ENCODE measurements at places on chromosomes 1 and 21. TPM values are rescaled to one million over a fixed set of nuclear protein-coding genes. Genes with fewer than 3 reads are reported as not detected.
A peak's percentile ranks its signal among the peaks of the same experiment; 100 is the strongest.

The RHEX gene
- not detected for total RNA-seq

GRCh38 chr1:73401666-73402065, 796.3 kb downstream of the LRRIQ3 start:
- DNase-seq: no peak

The PTGS2 gene
- total RNA-seq: not detected

DNA sequence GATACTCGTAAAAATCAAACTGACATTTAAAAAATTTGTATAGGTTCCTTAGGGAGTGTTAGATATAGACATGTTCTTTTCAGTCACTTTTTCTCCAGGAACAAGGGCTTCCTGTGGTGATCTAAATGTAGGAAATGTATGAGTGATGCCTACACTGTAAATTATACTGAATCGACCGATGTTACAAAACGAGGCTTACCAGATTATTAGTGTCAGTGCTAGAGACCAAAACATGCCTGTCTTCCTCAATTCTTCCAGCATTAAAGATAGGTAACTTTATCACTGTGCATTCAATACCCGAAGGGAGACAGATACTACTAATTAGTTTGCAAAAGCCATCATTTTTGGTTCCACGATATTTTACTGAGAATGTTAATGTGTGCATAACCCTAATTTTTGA, 86.1 kb downstream of the BRINP3 start:
- no peak for DNase-seq

The SHISAL2A gene
- 83.4 TPM for total RNA-seq

DNA sequence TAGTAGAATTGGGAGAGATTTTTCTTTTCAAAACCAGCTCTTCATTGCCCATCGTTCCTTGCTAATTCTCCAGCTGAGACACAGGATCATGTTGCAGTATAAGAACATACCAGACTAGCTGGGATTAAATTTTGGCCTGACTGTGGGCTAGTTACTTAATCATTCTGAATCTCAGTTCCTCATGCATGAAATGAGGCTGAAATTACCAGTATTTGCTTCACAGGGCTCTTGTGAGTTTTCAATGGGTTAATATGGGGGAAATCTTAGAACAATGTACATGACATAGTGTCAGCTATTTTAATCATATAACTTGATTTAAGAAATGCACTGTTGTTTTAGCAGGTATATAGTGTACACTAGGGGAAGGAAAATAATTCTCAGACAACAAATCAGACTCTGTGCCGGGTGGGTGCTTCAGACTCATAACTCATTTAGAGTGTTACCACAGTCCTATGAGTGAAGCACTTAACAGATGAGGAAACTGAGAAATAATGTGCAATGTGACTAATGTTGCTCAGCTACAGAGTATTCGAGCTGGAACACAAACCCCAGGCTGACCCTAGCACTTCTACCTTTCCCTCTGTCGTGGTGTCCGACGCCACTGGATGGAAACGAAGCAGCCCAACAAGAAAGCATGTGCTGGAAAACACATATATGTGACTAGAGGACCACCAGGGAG, 137.6 kb upstream of the SGIP1 start:
- DNase-seq: no peak

DNA sequence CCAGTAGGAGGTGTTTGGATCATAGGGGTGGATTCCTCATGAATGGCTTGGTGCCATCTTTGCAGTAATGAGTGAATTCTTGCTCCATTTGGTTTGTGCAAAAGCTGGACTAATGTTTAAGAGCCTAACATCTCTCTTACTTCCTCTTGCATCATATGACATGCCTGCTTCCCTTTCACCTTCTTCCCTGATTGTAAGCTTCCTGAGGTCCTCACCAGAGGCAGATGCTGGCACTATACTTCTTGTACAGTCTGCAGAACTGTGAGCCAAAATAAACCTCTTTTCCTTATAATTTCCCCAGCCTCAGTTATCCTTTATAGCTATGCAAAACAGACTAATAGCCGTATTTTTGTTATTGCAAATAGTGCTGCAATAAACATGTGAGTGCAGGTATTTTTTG, 8.1 kb downstream of the PRSS38 start:
- DNase-seq: no peak

The TMEM240 gene
- 3.4 TPM for total RNA-seq

- DNase-seq: no peak
Measured at GRCh38 chr1:236181059-236181458, 38.7 kb downstream of the GPR137B start.

The PLA2G2D gene
- not detected for total RNA-seq

DNA sequence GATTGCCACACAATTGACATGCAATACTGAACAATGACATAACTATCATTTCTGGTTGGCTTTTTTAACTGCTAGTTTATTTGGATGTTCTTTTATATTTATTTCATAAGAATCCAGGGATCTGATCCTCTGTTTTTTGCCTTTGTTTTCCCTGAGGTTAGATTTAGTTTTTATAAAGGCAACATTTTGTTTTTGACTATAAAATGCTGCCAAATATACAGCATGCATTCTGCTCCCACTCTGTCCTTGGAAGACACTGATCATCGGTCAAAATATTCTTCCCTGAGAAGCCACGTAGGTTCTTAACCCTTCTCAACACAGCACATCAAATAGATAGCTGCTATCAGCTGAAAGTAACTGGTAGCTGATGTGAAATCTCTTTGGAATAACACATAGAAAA, 52.5 kb downstream of the LYPLAL1 start:
- no peak for DNase-seq

The ALPL gene
- total RNA-seq: not detected

The HPCAL4 gene
- 31.9 TPM for total RNA-seq

- no peak for DNase-seq
Measured at GRCh38 chr1:210262167-210262896, 29.7 kb downstream of the SERTAD4 start.

DNA sequence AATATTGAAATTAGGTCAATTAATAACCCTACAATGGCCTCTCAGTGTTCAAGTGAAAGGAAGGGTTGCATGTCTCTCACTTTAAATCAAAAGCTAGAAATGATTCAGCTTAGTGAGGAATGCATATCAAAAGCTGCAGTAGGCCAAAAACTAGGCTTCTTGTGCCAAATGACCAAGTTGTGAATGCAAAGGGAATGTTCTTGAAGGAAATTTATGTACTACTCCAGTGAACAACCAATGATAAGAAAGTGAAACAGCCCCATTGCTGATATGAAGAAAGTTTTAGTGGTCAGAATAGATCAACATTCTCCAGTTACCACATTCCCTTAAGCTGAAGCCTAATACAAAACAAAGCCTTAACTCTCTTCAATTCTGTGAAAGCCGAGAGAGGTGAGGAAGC, 10.0 kb downstream of the MAEL start:
- no peak for DNase-seq

- DNase-seq: peak; percentile 30
Measured at GRCh38 chr1:110829955-110830553, 42.9 kb upstream of the CD53 start.

DNA sequence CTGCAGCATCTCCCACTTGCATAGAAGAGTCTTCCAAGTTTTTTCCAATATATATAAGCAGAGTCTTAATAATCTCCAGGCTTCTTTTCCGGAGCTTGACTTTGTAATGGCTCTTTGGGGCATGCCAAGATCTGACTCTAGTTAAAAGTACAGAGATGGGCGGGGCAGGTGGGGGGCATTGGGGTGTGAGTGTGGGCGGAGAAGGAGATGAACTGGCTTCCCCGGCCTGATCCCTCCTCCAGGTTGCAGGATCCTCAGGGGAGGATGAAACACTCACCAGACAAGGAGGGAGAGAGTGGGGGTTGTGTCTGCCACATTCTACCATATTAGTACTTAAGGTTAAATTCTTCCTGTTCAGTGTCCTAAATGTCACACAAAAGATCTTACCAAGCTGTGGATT, 23.0 kb downstream of the S100A10 start:
- DNase-seq: no peak

GRCh38 chr1:5341471-5341870, 650.8 kb downstream of the NPHP4 start:
- no peak for DNase-seq

DNA sequence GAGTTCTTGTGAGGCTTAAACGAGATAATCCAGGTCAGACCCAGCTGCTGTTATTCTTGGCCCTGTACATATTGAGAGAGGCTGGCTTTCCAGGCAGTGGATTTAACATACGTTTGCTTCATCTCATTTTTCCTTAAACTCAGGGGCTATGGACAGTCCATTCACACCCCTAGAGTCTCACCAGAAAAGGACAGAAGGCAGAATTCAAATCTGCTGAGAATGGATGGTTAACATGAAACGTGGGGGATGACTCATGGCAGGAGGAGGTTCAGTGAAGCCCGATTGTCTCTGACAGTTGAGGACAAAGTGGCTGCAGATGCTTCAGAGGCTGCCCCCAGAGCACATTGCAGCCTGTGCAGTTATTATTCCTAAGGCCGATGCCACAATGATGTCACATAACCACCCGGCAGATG, 39.5 kb downstream of the TGFB2 start:
- no peak for DNase-seq

- no peak for DNase-seq
Measured at GRCh38 chr1:237565236-237565635, 325.5 kb downstream of the ZP4 start.

DNA sequence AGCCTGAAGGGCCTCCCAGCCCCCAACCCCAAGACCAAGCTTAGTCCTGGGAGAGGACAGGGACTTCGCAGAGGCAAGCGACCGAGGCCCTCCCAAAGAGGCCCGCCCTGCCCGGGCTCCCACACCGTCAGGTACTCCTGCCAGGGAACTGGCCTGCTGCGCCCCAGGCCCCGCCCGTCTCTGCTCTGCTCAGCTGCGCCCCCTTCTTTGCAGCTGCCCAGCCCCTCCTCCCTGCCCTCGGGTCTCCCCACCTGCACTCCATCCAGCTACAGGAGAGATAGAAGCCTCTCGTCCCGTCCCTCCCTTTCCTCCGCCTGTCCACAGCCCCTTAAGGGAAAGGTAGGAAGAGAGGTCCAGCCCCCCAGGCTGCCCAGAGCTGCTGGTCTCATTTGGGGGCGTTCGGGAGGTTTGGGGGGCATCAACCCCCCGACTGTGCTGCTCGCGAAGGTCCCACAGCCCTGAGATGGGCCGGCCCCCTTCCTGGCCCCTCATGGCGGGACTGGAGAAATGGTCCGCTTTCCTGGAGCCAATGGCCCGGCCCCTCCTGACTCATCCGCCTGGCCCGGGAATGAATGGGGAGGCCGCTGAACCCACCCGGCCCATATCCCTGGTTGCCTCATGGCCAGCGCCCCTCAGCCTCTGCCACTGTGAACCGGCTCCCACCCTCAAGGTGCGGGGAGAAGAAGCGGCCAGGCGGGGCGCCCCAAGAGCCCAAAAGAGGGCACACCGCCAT, 21.9 kb upstream of the ARF1 start:
- DNase-seq: no peak

GRCh38 chr21:37259426-37259825, 7.7 kb downstream of the VPS26C start:
- no peak for DNase-seq

The HTR1D gene
- total RNA-seq: not detected

DNA sequence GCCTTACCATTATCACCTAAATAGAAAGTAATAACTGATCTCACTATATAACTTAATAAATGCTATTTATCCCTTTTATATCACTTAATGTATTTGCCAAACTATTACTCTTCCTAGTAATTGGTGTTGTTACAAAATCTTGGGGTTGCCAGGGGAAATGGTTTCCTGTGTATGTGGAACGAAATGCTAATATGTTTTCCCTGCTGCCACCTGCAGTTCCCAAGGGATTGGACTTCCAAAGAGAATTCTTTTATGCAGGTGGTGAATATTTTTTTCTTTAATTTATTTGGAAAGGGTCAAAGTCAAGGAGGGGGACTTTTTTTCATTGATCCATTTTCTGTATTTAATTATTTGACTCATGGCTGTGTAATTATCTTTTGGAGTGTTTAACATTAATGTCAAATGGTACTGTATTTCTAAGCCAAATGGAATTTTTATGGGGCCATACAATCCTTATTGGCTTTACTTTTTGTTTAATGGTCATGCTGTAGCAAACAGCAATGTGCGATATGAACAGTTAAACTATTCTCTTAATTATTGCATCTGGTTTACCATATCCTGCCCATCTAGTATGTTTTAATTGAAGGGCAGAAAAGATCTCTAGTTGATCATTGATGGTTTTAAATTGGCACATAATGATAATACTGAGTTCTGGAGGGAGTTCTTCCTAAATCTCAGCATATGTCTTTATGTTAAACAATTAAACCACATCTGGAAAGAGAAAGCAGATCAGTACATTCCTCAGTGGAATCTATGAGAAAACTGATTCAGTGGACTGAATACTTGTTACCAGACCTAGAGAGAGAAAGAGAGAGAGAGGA, 486.3 kb downstream of the TTLL7 start:
- DNase-seq: no peak

The NPHS2 gene
- not detected for total RNA-seq

DNA sequence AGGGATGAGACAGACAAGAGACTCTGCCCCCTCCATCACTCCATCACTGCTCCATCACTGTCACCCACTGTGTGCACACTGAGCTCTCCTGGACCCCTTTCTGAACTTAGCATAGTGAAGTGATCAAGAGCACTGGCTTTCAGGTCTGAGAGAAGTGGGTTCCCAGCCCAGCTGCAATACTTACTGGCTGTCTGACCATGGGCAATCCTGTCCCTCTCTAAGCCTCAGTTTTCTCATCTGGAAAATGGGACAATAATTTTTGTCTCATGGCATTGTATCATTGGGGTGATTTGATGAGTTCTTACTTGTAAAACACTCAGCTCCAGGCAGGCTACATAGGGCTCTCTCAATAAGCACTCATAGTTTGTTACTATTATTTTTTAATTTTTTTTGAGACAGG, 7.5 kb upstream of the RPS6KA1 start:
- DNase-seq: no peak

- DNase-seq: no peak
Measured at GRCh38 chr1:217535601-217536377, 95.1 kb downstream of the GPATCH2 start.

GRCh38 chr1:177884479-177885021, 85.3 kb downstream of the SEC16B start:
- no peak for DNase-seq

Data from naive thymus-derived CD8-positive, alpha-beta T cell (primary cell).